Activated T-cell treated with anti-CD3 and anti-CD28 coated beads, Interleukin-2, amount 50 U/mL, for 4 hours (primary cell): ENCODE measurements at places on chromosomes 3 and 15. TPM values are rescaled to one million over a fixed set of nuclear protein-coding genes. Genes with fewer than 3 reads are reported as not detected.

DNA sequence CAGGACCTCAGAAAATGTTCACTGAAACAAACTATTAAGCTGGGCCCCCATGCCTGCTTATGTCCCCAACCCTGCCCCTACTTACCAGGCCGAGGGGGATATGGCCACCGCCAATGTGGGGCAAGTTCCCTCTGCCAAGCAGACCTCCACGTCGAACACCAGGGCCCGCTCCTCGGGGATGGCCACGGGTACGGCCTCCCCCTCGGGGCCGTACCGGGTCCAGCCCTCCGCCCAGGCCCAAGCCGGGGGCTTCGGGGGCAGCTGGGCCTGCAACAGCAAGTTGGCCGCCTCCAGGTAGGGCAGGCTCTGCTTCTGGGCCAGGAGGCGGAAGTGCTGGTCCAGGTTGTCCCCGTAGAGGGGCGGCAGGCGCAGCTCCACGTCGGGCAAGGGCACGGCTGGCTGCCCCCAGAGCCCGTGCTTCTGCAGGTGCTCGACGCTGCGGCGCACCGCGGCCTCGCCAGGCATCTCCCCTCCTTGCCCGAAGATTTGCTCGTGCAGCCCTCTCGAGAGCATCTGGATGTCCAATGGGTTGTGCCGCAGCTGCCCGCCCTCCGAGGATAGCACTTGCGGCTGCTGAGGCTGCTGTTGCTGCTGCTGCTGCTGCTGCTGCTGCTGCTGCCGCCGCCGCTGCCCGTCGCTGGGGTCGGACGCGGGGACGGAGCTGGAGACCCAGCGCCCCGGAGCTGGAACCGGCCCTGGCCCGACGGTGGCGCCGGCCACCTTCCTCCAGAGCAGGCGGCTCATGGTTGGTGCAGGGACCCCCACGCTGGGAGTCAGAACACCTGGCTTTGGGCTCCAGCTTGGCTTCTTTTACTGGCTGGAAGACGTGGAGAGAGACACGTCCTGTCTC lies 1.4 kb downstream of the POLG start:
- no peak for DNase-seq

- DNase-seq = no peak
Measured at GRCh38 chr3:148945116-148945515, 46.2 kb upstream of the GYG1 start.

Gene VGLL4
- 30.0 TPM for total RNA-seq

Gene CCR4
- total RNA-seq = 65.3 TPM

Gene CCR5
- 7.2 TPM for total RNA-seq

- DNase-seq = no peak
Measured at GRCh38 chr3:186138272-186138981, 29.5 kb upstream of the ETV5 start.

DNA sequence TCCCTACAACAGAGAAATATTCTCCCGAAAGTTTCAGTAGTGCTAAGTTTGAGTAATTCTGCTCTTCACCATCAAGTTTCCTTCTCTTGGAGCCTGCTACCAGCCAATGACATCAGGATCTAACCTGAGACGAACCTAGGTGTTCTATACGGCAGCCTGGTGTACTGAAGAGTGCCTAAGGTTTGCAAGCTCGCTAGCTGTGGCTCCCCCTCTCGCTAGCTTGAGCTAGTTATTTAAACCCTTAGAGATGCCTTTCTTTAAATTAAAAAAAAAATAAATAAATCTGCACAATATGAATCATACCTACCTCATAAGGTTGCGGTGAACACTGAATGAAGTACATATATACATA lies 1.4 kb upstream of the COL8A1 start:
- no peak for DNase-seq

Gene SCN5A
- total RNA-seq = not detected

Gene GRK7
- total RNA-seq = not detected

Gene TXNRD3
- total RNA-seq = 1.4 TPM

DNA sequence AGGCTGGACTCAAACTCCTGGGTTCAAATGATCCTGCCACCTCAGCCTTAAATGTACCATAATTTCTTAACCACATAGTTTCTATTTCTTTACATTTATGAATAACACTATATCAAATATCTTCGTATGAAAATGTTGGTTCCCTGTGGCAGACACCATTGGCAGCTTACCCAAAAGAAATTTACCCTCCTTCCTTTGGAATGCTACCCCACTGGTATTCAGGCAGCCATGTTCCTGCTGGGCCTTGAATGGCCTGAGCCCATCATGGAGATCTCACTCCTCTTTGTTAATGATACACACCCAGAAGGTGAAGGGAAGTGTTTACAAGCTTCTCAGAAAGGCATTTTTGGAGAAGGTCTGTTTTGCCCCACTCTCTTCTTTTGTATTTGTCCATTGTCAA lies 94.3 kb upstream of the RNF7 start:
- DNase-seq = no peak

GRCh38 chr15:48426044-48426443 lies 94.8 kb downstream of the DUT start:
- DNase-seq = no peak

Gene PLXND1
- total RNA-seq = 6.1 TPM

Gene UPK1B
- not detected for total RNA-seq

GRCh38 chr3:100213891-100214573 lies 46.8 kb upstream of the TBC1D23 start:
- no peak for DNase-seq

- no peak for DNase-seq
Measured at GRCh38 chr15:89085289-89085926, 2.8 kb upstream of the ABHD2 start.

Gene ZCWPW2
- not detected for total RNA-seq

Gene MFN1
- total RNA-seq = 34.4 TPM
